Mesenteric fat pad (tissue), 1 donor: ENCODE measurements at places on chromosomes 13 and 19.

DNA sequence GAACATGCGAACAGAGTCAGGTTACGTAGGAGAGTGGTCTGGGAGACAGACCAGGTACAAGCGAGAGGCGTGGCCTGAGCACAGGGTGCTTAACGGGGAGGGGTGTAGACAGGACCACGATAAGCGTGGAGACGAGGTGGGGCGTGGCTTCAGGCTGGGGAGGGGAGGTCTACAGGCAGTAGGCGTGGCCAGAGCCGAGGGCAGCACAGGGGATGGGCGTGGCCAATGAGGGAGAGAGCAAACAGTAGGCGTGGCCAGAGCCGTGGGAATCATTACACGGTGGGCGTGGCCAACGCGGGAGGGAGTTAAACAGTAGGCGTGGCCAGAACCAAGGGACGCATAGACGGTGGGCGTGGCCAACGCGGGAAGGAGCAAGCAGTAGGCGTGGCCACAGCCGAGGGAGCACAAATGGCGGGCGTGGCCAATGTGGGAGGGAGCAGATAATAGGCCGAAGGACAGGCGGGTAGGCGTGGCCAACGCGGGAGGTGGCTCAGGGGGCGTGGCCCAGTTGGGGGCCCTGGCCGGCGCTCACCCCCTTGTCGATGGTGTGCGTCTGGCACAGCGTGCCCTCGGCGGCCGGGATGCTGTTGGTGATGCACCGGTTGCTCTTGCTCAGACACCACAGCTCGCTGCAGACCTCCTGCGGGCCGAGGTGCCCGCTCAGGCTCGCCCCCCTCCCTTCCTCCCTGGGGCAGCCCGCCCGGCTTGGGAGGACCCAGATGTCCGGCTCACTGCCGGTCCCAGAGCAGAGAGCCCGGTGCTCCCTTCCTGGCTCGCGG is 15.2 kb upstream of the MYO1F start:
- peak; percentile 97 for DNase-seq

DNA sequence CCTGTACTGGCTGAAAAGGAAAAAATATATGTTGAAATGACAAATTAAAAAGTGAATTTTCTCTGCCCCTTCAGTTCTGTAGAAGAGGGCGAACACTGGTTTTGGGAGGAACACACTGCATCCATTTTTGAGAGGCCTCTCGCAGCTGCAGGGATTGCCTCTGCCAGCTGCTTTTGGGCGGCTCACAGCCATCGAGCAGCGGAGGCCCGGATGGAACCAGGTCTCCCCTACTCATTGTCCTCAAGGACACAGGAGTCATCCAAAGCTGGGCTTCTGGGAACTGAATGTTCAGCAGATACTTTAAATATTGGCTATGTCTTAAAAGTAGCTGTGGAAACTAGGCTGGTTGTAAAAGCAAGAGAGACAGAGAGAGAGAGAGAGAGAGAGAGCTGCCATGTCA is 17.1 kb downstream of the RCBTB2 start:
- no peak for DNase-seq

- no peak for DNase-seq
Measured at GRCh38 chr19:5961969-5962945, 15.7 kb downstream of the RANBP3 start.

- no peak for DNase-seq
Measured at GRCh38 chr19:38045554-38046253, 138.7 kb downstream of the SIPA1L3 start.

DNA sequence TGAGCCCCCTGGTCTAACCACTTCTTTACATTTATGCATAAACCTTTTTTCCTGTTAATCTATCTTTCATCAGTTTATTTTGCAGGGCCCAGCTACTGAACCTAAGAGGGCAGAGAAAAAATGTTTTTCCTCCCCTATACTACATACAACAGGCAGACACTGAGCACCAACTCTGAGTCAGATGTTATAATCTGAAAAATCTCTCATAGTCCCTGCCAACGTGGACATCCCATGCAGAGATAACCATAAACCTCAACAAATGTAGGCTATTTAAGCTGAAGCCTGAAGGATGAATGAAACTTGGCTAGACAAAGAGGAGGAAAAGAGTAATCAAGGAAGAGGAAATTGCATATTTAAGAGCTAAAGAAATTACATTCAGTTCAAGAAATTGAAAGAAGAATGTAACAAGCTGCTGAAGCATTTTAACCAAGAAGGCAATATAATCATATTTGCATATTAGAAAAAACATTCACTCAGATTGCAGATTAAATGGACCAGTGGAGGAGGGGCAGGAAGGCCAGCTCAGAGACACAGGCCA is 2.6 kb downstream of the NEK3 start:
- DNase-seq, result no peak
